ENCODE measurements at places on chromosomes 1 and 21.
A peak's percentile ranks its signal among the peaks of the same experiment; 100 is the strongest.

- H3K4me3 ChIP-seq: no peak overlapping the region
- peaks cover 14% of the 10 kb centered on the region for H3K4me1 ChIP-seq
- H3K27ac ChIP-seq: no peak overlapping the region
- no peaks in the 10 kb centered on the region for H3K36me3 ChIP-seq
These were observed 3.2 kb downstream of the GPR3 start for GRCh38 chr1:27395441-27396195.

DNA sequence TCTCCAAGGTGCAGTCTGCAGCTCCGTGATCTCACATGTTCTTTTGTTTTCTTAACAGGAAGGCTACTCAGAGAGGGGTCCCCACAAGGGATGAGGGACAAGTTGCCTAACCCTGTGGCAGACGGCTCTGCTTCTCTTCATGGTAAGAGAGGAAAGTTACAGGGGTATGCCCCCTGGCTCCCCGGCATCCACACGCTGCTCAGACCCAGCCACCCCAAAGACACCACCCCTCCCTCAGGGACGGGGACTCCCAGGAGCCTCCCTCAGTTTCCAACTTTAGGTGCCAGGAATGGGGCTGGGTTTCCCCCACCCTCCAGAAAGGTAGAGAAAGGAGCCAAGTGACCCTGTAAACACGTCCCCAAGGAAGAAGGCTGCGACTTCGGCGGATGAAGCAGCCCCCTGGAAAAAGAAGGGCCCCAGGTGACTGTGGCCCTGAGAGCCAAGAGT, 19.7 kb downstream of the OPTC start:
- H3K4me3 ChIP-seq: no peak overlapping the region
- DNase-seq: no peak
- peaks cover 22% of the 10 kb centered on the region for H3K4me1 ChIP-seq
- no peaks in the 10 kb centered on the region for H3K36me3 ChIP-seq
- no peak overlapping the region for H3K27ac ChIP-seq

DNA sequence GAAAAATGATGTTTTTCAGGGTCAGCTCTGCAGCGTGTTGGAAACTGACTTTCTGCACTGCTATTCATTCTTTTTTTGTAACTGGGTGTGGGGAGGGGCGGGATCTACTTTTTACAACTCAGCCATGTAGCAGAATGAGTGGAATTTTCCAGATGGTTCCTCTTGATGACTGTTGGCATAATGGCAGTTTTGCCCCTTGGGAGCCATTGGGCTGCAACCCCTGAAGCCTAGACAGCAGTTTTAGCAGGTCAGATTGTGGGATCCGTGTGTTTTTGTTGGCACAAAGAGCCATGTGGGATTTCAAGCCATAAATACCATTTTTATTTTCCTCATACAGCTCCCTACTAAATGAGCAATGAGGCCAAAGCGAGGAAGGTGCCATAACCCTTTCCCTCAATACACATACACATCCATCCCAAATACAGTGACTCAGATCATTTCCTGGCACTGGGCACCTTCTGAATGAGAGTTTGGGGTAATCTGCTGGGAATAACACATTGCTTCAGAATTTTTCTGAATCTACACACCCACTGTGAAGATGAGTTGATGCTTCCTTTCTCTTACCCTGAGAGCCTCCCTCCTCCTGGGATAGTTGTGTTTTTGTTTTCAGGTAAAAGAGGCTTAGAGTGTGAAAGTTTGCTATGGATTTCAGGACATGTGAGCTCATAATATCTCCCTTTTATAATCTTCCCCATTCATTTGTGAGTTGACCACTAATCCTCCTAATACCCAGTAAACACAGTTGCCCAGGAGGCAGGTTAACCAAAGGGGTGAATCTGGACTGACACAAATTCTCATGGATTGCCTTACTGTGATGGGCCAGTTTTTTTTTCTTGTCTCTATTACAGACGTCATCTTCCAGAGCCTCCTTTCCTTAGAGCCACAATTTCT, 13.1 kb downstream of the S100A10 start:
- no peak overlapping the region for H3K27ac ChIP-seq
- H3K4me3 ChIP-seq: no peak overlapping the region
- peaks cover 39% of the 10 kb centered on the region for H3K36me3 ChIP-seq
- peaks cover 41% of the 10 kb centered on the region for H3K4me1 ChIP-seq

DNA sequence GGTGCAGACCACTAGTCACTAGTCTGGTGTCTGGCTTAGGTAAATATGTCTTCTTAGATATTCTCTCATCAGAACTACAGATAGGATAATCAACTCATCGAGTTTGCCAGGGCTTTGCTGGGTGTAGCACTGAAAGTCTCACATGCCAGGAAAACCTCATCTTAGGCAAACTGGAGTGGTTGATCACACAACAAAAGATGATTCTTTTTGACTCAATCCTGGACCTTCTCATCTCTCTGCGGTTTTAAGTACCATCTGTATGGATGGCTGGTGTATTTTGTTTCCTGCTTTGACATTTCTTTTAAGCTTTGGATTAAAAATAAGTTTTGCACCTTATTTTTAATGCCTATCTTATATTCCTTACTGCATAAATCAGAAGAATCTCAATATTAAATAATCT, 11.3 kb downstream of the GBP2 start:
- no peaks in the 10 kb centered on the region for H3K27me3 ChIP-seq
- no peak overlapping the region for H3K27ac ChIP-seq
- H3K36me3 ChIP-seq: peaks cover 58% of the 10 kb centered on the region
- H3K4me1 ChIP-seq: peaks cover 15% of the 10 kb centered on the region
- DNase-seq: no peak

GRCh38 chr1:113947388-113948107, 18.4 kb downstream of the HIPK1 start:
- peak overlapping the region; percentile 92 for H3K27ac ChIP-seq
- no peaks in the 10 kb centered on the region for H3K27me3 ChIP-seq
- H3K4me3 ChIP-seq: peak overlapping the region; percentile 82
- DNase-seq: no peak
- peaks cover 34% of the 10 kb centered on the region for H3K36me3 ChIP-seq

- no peaks in the 10 kb centered on the region for H3K27me3 ChIP-seq
- no peak overlapping the region for H3K27ac ChIP-seq
- no peak overlapping the region for H3K4me3 ChIP-seq
- peaks cover 8% of the 10 kb centered on the region for H3K4me1 ChIP-seq
- H3K36me3 ChIP-seq: peaks cover 8% of the 10 kb centered on the region
These were observed 13.1 kb downstream of the SDCCAG8 start for GRCh38 chr1:243268751-243269460.

- no peak for DNase-seq
- H3K36me3 ChIP-seq: no peaks in the 10 kb centered on the region
- peaks cover 6% of the 10 kb centered on the region for H3K27me3 ChIP-seq
- no peak overlapping the region for H3K27ac ChIP-seq
These were observed 284.1 kb upstream of the BEND5 start for GRCh38 chr1:49060766-49061165.

DNA sequence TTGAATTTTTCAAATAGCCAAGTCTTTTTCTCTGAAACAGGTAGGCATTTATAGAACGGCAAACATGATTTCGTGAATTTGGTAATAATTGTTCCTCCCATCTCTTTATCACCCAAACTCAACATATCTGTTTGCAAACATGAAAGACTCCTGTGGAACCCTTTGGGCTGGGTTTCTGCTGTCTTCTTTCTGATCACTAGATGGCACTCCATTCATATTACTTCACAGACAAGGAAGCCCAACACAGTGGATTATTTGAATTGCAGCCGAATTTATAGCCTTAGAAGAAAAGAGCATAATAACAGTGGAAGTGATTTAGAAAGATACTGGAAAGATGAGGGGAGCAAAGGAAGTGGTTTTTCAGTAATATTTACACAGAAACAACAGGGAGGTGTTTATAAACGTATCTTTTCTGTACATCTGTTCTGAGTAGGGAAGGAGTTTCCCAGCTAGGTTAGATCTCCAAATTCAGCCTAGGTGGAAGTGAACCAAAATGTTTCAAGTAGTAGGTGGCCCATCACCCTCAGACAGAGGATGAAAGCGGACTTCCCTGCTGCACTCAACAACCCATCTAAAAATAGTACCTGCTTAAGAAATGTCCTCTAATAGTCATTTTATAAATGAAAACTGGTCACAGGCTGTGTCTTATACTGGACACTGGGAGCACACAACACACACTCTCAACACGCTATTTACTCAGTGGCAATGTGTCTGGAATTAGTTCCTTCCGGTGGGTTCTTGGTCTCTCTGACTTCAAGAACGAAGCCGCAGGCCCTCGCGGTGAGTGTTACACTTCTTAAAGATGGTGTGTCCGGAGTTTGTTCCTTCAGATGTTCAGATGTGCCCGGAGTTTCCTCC, 67.6 kb downstream of the MAP3K21 start:
- H3K4me3 ChIP-seq: no peak overlapping the region
- no peak overlapping the region for H3K27ac ChIP-seq
- no peaks in the 10 kb centered on the region for H3K4me1 ChIP-seq
- DNase-seq: no peak
- H3K36me3 ChIP-seq: no peaks in the 10 kb centered on the region

DNA sequence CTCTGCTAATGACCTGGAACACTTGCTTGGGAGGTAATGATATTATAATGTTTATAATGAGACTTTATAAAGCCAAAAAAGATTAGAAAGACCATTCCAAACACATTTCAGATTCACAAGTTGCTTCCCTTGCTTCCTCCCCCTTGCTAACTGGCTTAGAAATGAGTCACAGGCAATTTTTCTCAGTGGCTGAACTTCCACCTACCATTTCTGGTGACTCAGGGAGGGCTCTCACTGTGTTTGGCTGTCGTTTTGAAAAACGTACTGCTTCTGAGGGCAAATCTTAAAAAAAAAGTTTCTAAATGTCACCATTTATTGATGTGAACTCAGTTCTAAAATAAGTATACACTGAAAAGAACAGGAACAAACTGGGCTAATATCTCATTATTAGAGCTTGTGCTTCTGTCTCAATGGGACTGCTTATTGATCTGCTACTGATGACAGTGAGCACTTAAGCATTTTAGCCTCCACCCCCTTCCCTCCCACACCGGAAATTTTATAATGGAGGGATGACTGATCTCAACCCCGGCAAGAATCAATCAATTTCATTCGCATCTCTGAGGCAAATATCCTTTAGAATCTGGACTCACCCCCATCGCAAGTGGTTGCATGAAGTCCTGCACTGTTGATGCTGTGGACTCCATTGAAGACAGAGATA, 278.3 kb downstream of the KCTD3 start:
- H3K27me3 ChIP-seq: no peaks in the 10 kb centered on the region
- no peak overlapping the region for H3K27ac ChIP-seq
- no peak for DNase-seq
- no peaks in the 10 kb centered on the region for H3K36me3 ChIP-seq

GRCh38 chr21:32320726-32321125, 22.1 kb downstream of the MRAP start:
- H3K36me3 ChIP-seq: peaks cover 13% of the 10 kb centered on the region
- no peak overlapping the region for H3K4me3 ChIP-seq
- no peaks in the 10 kb centered on the region for H3K27me3 ChIP-seq
- no peak for DNase-seq
- H3K4me1 ChIP-seq: no peaks in the 10 kb centered on the region

DNA sequence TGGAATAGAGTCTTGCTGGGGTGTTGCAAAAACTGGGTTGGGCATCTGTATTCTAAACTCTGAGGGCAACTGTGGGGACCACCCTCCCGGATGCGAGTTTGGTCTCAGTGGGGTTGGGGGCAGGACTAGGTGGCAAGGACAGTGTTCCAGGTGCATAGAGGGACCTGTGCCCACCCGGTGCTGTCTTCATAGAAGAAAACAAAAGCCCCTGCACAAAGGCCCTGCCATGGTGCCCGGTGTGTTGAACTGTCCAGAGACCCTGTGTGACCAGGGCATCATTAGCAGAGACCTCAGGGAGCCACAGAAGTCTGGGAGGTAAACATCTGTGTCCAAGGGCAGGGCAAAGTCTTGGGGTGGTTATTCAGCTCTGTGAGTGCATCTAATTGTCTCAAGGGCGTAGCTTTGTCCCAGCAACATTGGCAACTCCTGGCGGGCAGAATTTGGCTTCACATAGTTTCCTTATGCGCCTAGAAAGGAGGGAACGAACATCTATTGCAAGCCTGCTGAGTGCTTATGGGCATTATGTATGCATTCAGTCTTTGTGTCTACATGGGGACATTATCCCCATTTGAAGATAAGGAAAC, 72.2 kb upstream of the IFFO2 start:
- no peaks in the 10 kb centered on the region for H3K4me1 ChIP-seq
- H3K36me3 ChIP-seq: no peaks in the 10 kb centered on the region
- no peak overlapping the region for H3K4me3 ChIP-seq
- no peak for DNase-seq
- H3K27me3 ChIP-seq: peaks cover 31% of the 10 kb centered on the region

DNA sequence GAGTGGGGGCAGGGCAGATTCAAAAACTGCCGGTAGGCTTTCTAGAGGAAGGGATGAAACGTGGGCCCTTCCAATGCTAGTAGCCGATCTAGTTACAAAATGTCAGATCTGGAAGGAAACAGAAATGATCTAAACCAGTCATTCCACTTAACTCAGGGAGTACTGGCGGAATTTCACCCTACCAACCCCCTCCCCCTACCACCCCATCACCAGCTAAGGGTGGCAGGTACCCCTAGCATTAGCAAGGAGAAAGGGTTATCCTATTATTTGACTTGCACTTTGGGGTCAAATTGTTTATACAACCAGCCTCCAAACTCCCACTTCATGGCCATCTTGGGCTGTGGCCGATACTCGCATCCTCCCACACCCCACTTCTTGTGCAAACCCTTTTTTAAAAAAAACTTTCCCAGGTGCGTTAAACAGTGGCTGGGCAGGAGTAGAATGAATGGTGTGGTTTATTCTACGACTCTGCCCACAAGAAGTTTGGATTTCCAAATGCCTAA, 644 bp upstream of the MRPL24 start:
- peaks cover 32% of the 10 kb centered on the region for H3K4me1 ChIP-seq
- peaks cover 26% of the 10 kb centered on the region for H3K36me3 ChIP-seq
- DNase-seq: no peak
- peak overlapping the region; percentile 94 for H3K27ac ChIP-seq
- H3K4me3 ChIP-seq: peak overlapping the region; percentile 94

GRCh38 chr1:87051965-87052364, 137.5 kb downstream of the HS2ST1 start:
- no peaks in the 10 kb centered on the region for H3K27me3 ChIP-seq
- no peak for DNase-seq
- peaks cover 20% of the 10 kb centered on the region for H3K36me3 ChIP-seq
- no peaks in the 10 kb centered on the region for H3K4me1 ChIP-seq
- H3K27ac ChIP-seq: no peak overlapping the region

DNA sequence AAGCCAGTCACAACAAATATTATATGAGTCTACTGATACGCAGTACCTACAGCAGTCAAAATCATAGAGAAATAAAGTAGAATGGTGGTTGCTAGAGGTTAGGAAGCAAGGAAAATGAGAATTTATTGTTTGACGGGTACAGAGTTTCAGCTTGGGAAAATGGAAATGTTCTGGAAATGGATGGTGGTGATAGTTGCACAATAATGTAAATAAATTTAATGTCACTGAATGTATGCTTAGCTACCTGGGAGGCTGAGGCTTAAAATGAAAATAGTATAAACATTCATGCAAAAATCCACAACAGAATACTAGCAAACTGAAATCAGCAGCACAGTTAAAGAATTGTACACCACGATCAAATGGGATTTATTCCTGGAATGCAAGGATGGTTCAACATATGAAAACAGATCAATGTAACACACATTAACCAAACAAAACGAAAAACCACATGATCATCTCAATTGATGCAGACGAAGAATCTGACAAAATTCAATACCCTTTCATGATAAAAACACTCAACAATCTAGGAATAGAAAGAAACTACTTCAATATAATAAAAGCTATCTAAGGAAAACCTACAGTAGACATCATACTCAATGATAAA, 10.7 kb downstream of the TUT4 start:
- no peak for DNase-seq
- H3K27me3 ChIP-seq: no peaks in the 10 kb centered on the region
- peaks cover 6% of the 10 kb centered on the region for H3K4me1 ChIP-seq
- H3K4me3 ChIP-seq: no peak overlapping the region

All from activated naive CD8-positive, alpha-beta T cell treated with anti-CD3 and anti-CD28 coated beads, Interleukin-2, amount 10 ng/mL, durations not matched to agents 7 days and 5 days (primary cell).